Gastroesophageal sphincter (tissue), 4 donors: ENCODE measurements at places on chromosomes 2 and 18. TPM values are rescaled to one million over a fixed set of nuclear protein-coding genes. Genes with fewer than 3 reads are reported as not detected.

LCT gene
- total RNA-seq = not detected

- peaks cover 16% of the 10 kb centered on the region for H3K4me1 ChIP-seq
- H3K4me3 ChIP-seq = peak overlapping the region; percentile 52
- ATAC-seq = peak; percentile 90
- no peak overlapping the region for H3K27ac ChIP-seq
- no peaks in the 10 kb centered on the region for H3K27me3 ChIP-seq
- no peaks in the 10 kb centered on the region for H3K36me3 ChIP-seq
Measured at GRCh38 chr18:37393945-37394609, 171.5 kb downstream of the CELF4 start.

DNA sequence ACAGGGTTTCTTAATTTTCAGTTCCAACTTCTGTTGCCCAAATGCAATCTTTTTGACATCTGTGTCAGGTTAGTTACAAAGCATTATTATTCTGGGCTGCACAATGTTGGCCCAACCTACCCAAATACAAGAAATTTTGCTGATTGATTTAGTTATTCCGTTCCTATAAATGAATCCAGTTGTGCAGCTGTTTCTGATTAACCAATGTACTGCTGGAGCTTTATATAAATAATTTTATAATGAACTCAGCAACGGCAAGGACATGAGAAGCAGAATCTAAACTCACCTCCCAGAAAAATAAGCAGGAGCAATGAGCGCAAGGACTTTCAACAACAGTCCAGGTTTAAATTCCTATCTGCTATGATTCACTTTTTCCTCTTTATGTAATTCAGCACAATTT is 76.3 kb upstream of the WIPF1 start:
- no peak for ATAC-seq
- H3K27me3 ChIP-seq = no peaks in the 10 kb centered on the region
- H3K4me3 ChIP-seq = no peak overlapping the region

- H3K4me1 ChIP-seq = peaks cover 17% of the 10 kb centered on the region
- H3K36me3 ChIP-seq = no peaks in the 10 kb centered on the region
- peak overlapping the region; percentile 57 for H3K27ac ChIP-seq
- no peak for ATAC-seq
- no peaks in the 10 kb centered on the region for H3K27me3 ChIP-seq
- H3K4me3 ChIP-seq = peak overlapping the region; percentile 38
Measured at GRCh38 chr18:25164211-25164847, 187.6 kb downstream of the ZNF521 start.

- H3K4me1 ChIP-seq = no peaks in the 10 kb centered on the region
- H3K4me3 ChIP-seq = no peak overlapping the region
- no peaks in the 10 kb centered on the region for H3K27me3 ChIP-seq
Measured at GRCh38 chr2:148302526-148302925, 281.6 kb downstream of the MBD5 start.

DNA sequence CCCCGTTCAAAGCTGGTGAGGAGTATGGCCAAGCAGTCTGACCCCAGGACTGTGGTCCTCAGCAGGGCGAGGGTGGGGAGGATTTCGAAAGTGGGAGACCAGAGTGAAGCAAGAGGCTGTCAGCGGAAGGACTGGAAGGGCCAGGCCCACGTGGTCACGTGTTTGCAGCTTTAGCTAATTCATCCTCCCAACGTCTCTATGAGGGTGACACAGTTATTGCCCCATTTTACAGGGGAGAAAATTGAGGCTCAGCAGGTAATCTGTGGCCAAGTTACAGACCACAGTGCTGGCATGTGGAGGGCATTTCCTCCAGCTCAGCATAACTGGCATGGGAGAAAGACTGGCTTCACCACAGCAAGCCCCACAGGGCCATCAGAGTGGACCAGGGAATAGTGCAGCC is 45.4 kb upstream of the LTBP1 start:
- H3K4me1 ChIP-seq = no peaks in the 10 kb centered on the region
- H3K4me3 ChIP-seq = no peak overlapping the region
- no peaks in the 10 kb centered on the region for H3K36me3 ChIP-seq
- no peaks in the 10 kb centered on the region for H3K27me3 ChIP-seq
